ENCODE measurements at places on chromosomes 13 and 19. TPM values are rescaled to one million over a fixed set of nuclear protein-coding genes. Genes with fewer than 3 reads are reported as not detected.
A peak's percentile ranks its signal among the peaks of the same experiment; 100 is the strongest.

ZNF420 gene
- polyA plus RNA-seq: 19.5 TPM

DNA sequence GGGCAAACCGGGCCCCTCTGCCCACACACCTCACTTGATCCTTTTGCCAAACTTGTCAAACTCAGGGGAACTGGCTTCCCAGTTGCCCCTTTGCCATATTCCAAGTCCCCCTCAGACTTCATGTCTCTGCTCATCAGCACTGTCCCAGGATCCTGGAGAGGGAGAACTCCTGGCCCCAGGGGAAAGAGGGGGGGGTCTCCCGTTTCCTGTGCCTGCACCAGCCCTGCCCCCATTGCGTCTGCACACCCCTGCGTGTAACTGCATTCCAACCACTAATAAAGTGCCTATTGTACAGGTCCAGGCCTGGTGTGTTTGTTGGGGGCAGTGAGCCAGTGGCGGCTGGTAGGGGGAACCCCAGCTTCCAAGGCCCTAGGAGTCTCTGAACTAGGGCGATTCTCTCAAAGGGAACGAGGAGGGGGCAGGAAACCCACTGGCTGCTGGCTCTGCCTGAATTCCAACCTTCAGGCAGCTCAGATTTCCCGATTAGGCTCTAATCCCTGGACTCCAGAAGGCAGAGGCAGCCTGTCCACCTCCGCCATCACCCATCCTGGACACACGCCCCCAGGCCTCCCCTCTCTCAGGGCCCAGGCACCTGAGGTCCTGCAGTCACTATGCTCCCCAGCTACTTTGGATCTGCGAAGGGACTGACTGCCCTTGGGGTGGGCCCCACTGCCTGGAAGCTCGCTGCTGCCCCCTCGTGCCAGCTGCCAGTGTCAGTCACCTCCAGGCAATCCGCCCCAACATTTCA lies 9.7 kb upstream of the ILF3 start:
- DNase-seq: peak; percentile 83

GRCh38 chr19:43286786-43287185 lies 17.5 kb upstream of the PSG9 start:
- no peak for DNase-seq

DNA sequence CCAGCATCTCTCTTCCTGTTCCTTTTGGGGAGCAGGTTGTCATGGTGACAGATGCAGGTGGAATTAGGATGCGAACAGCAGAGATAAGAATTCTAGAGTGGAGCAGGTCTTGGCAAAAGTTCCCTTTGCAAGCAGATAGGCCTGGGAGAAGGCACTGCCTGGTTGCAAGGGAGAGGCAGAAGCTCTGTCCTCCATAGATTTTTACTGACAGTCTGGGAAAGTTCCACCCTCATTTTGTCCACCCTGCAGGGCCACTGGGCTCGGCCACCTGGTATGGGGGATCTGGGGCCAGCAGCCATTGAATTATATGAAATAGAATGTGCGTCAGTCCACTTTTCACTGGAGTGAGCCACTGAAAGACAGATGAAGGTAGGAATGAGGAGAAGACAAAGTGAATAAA lies 141.7 kb downstream of the IER2 start:
- no peak for DNase-seq

DNA sequence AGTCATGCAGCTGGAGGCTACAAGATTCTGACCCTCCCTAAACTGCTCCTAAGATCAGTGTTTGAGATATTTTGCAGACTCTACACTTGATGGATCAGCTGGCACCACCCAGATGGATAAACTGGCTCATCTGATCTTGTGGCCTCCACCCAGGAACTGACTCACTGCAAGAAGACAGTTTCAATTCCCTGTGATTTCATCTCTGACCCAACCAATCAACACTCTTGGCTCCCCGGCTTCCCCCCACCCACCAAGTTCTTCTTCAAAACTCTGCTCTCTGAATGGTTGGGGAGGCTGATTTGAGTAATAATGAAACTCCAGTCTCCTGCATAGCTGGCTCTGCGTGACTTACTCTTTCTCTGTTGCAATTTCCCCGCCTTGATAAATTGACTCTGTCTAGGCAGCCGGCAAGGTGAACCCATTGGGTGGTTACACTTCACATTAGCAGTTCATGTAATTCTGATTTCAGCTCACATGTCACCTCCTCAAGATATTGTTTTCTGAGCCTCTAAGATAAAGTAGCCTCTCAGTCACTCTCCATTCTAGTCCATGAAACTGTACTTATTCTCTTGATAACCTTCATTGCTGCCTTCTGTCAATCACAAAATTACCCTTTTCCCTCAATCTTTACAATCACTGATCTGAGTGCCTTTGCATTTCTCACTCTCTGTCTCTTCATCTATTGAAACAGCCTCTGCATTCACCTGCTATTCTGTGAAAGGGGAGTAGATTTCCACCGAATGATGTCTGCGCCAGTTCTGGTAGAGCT lies 9.9 kb upstream of the FPR3 start:
- no peak for DNase-seq
